ENCODE measurements at places on chromosomes 13 and 19. TPM values are rescaled to one million over a fixed set of nuclear protein-coding genes. Genes with fewer than 3 reads are reported as not detected.

DNA sequence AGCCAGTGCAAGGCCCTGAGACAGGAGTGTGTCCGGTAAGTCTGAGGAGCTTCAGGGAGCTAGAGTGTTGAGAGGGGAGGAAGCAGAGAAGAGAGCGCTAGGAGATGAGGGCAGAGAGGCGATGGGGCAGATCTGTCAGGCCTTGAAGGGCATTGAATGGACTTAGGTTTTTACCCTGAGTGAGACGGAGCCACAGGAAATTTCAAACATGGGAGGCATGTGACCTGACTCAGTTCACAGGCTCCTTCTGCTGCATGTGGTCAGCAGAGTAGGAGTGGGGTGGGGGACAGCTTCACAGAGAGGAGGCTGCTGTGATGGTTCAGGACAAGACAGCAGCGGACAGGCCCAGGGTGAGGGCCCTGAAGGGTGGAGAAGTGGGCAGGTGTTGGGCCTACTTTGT, 2.5 kb upstream of the FAM98C start:
- no peak for DNase-seq

RINL gene
- total RNA-seq, result 11.7 TPM

ZNF99 gene
- not detected for total RNA-seq

PEG3 gene
- total RNA-seq, result 1.6 TPM

BORA gene
- total RNA-seq, result 3.7 TPM
